ENCODE measurements at places on chromosomes 2 and 18. TPM values are rescaled to one million over a fixed set of nuclear protein-coding genes. Genes with fewer than 3 reads are reported as not detected.

DNA sequence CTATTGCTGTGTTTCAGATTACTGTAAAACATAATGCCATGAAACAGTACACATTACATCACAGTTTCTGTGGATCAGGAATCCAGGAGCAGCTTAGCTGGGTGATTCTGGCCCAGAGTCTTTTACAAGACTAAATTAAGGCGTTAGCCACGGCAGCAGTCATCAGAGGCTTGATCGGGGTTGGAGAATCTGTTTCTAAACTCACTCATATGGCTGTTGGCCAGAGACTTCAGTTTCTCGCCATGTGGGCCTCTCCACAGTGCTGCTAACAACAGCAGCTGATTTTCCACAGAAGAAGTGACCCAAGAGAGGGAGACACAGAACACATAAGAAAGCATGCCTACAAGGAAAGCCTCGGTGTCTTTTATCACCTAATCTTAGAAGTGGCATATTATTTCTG is 89.2 kb upstream of the MYO3B start:
- no peak for DNase-seq

DNA sequence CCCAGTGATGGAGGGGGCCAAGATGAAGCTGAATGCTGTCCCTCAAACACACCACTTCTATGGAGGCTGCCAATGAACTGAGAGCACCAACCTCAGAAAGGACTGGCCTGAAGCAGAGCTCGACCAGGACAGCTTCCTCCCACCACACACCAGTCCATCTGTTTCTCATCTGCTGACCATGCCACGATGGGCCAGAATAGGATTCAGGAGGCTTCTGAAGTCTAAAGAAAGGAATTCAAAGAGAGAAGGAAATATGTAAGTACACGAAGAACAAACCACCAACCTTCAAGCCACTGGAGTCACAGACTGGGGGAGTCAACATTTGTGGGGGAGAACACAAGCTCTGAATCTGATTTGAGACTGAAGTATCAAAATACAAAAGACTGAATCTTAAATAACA is 157.6 kb upstream of the CCDC68 start:
- no peak for DNase-seq

The PMAIP1 gene
- 106 TPM for total RNA-seq

- DNase-seq: peak; percentile 11
These were observed 56.8 kb downstream of the POLR1A start for GRCh38 chr2:86048888-86049287.

The CFAP221 gene
- total RNA-seq: 7.1 TPM

DNA sequence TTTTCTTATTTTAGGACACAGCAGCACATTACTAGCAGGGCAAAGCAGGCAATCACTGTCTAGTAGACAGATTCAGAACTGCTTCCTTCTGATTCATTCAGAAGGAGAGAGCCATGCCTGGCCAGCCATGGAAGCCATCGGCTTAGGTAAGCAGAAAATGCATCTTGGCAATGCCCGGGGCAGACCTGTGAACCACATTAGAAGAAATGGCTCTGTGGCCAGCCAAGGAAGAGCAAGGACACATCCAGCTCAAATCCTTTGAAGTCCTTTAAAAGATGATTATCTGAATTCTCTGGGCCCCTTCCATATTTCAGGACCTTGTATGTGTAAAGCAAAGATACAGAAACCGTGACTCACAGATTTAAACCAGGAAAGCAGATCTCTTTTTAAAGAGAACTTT is 227.4 kb downstream of the PID1 start:
- no peak for DNase-seq

The RANBP2 gene
- 92.7 TPM for total RNA-seq

GRCh38 chr2:109290887-109291643 is 162.1 kb downstream of the SH3RF3 start:
- no peak for DNase-seq

- no peak for DNase-seq
These were observed 40.6 kb downstream of the DHX57 start for GRCh38 chr2:38835015-38835601.

DNA sequence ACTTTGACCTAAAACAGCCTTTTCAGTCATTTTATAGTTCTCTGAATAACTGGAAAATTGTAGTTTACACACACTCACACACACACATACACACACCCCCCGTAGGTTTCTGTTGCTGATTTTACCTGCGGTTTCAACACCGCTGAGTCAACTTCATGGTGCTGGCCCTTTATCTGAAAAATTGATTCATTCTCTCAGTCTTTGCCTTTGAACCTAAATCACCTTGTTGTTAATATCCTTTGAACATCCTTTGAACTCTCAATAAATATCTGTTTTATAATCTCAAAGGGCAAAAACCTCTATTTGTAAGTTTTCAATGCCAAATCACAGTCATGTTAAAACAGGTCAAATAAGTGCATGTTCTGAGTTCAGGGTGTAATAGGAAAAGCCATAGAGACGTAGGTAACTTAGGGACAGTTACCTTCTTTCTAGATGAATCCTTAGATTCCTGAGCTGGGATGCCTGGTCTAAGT is 109.0 kb upstream of the BZW1 start:
- no peak for DNase-seq

DNA sequence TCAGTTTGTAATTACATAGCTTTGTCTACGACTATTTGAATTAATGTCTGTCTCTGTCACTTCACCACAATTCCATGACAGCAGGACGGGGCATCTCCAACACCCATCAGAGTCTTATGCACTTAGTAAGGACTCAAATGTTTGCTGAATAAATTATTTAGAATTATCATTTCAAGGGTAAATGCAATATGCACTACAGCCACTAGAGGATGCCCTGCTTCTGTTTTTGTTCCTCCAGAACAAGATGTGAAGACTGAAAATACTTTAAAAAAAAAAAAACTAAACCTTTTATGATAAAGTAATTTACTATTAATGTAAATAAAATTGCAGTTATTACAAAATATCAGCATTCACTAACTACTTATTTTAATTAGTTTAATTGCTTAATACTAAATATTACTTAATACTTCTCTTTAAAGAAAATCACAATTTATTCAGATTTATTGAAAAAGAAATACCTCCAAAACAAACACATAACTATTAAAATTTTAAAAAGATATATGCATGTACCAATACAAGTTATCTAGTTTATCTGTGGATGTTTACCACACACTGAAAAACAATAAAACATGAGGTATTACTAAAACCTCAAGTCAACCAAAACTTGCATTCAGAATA is 3.2 kb downstream of the PIGN start:
- DNase-seq: peak; percentile 49

- no peak for DNase-seq
These were observed 287.4 kb downstream of the MBD2 start for GRCh38 chr18:53937037-53937436.

- no peak for DNase-seq
These were observed 1005.4 kb downstream of the LRP1B start for GRCh38 chr2:141125432-141125831.

DNA sequence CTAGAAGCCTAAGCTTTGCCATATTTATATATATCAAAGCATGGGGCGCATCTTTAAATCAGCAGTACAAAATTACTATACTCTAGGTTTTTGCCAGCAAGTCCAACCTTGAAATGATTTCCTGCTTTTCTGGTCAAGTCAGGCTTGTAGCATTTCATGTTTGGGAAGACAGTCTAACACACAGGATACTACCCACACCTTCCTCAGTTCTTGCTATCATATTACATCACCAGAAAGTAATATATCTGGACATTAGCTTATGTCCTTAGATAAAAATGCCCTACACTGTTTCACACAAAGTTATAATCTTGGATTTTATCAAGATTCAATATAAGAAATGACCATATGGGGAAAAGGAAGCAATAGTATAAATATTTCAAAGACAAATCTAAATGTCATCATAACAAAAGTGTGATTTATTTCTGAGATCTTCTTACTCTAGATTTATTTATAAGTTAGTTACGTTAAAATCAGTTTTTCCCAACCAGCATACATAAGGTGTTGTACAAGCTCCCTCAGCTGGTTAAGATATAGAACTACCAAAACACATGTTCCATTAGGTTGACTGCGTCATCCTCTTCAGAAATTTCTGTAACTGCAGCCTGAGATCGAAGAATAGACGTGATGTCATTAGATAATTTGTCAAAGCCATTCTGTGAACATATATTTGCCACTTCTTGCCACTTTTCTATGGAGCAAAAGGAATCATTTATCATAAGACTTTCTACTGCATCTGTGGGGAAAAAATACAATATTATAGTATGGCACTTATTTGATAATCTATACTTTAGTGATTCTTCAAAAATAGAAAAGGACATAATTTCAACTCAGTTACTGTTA is 56.6 kb downstream of the CLHC1 start:
- DNase-seq: no peak

DNA sequence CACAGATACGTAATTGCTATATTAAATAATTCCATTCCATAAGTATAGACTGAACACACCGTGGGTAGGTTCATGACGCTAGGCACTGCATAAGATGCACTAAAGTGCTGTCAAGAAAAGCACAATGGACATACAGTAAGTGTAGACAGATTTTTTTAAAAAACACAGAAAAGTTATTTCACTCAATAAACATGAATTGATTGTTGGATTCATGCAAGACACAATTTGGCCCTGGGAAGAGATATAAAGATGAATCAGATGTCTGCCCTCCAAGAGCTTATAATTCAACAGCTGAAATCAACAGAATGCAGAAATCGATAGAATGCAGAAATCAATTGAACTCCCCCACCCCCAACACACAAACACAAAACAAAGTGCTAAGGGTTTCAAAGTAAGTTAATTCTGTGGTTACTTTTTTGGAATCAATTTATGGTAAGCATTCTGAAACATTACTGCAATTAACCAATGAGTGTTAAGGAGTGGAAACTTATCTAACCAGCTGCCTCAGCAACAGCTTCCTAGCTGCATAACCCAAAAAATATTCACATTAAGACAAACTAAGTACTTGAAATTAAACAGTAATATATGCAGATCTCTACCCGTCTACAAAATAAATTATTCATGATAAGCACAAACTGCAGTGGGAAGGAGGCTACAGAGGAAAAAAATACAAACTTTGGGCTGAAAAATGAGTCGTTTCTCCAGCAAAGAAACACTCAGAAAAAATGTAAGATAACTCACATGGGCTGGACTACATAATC is 1.6 kb downstream of the NBAS start:
- no peak for DNase-seq

GRCh38 chr2:8324901-8325300 is 357.0 kb upstream of the ID2 start:
- DNase-seq: peak; percentile 38

GRCh38 chr2:67289921-67290371 is 107.2 kb upstream of the ETAA1 start:
- no peak for DNase-seq

The TMEM37 gene
- 9.5 TPM for total RNA-seq

DNA sequence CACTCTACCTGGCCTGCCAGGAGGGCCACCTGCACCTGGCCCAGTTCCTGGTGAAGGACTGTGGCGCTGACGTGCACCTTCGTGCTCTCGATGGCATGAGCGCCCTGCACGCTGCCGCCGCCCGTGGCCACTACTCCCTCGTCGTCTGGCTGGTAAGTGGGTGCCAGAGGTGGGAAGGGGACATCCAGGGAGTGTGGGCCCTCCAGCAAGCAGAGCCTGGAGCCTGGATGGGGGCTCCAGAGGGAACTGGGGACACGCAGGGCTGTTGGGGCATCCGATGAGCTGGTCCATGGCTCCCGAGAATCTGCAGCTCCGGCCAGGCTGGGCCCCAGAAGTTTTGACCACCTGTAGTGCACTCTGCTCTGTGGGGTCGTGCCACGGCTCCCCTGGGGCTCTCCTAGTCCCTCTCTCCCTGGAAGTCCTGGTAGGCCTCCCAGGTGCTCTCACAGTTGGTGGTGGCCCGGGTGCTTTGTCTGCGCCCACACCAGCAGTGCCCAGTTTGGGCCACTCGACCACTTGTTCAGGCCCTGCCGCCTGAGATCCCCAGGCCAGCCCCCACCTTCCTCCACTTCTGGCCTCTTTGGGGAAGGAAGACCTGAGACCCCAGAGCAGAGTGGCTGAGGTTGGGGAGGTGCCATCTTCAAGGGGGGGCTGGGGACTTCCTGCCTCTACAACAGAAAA is 4.7 kb downstream of the ESPNL start:
- DNase-seq: no peak

- DNase-seq: no peak
These were observed 5.1 kb upstream of the GPR155 start for GRCh38 chr2:174491947-174492346.

DNA sequence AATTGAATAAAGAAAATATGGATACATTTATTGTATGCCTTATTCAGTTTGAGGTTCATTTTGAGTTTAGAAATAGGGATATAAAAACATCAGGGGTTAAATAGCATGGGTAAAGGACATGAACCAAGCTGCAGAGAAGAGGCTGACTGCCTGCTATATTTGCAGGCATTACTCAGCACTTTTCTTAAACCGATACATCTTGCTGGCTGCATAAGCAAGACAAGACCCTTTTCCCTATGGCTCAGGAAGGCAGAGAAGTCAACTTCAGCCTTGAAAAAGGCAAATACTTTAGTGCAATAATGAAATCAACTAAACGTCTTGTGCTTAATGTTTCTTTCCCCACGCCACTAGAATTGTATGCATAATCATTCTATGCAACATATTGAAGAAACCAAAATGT is 36.4 kb downstream of the SCN1A start:
- DNase-seq: no peak

GRCh38 chr18:13471971-13472628 is 253.5 kb downstream of the LDLRAD4 start:
- DNase-seq: no peak

All from endodermal cell (in vitro differentiated cells).